ENCODE measurements at places on chromosomes 2 and 18. TPM values are rescaled to one million over a fixed set of nuclear protein-coding genes. Genes with fewer than 3 reads are reported as not detected.

GRCh38 chr2:75608684-75609333 lies 37.8 kb upstream of the MRPL19 start:
- H3K36me3 ChIP-seq, result no peaks in the 10 kb centered on the region
- peaks cover 41% of the 10 kb centered on the region for H3K4me1 ChIP-seq
- no peak overlapping the region for H3K4me3 ChIP-seq
- no peaks in the 10 kb centered on the region for H3K27me3 ChIP-seq

- no peak for DNase-seq
- H3K4me1 ChIP-seq, result no peaks in the 10 kb centered on the region
- H3K36me3 ChIP-seq, result no peaks in the 10 kb centered on the region
- no peaks in the 10 kb centered on the region for H3K27me3 ChIP-seq
- no peak overlapping the region for H3K4me3 ChIP-seq
- no peak overlapping the region for H3K27ac ChIP-seq
Observed at GRCh38 chr18:40159141-40160017, 1795.7 kb upstream of the PIK3C3 start.

DNA sequence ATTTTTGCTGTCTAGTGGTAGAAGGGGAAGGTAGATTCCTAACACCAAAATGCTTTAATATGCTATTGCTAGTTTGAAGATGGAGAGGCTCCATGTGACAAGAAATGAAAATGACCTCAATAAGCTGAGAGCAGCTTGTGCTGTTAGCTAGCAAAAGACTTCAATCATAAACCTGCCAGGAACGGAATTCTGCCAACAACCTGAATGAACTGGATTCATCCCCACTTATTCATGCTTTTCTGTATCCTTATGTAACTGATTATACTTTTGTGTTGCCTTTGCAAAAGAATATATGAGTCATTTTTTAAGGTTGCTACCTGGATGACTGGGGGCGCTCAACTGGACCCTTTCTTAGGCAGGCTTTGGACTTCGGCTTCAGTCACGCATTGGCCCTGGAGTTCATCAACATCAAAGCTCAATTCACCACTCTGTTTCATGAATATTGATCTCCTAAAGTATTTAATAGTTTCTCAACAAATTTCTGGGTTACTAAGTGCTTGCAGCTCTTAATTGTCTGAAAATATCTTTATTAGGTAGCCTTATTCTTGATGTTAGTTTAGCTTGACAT lies 97.5 kb upstream of the KCNJ3 start:
- DNase-seq, result no peak
- H3K36me3 ChIP-seq, result no peaks in the 10 kb centered on the region
- no peak overlapping the region for H3K27ac ChIP-seq
- H3K4me1 ChIP-seq, result no peaks in the 10 kb centered on the region
- no peak overlapping the region for H3K4me3 ChIP-seq

DNA sequence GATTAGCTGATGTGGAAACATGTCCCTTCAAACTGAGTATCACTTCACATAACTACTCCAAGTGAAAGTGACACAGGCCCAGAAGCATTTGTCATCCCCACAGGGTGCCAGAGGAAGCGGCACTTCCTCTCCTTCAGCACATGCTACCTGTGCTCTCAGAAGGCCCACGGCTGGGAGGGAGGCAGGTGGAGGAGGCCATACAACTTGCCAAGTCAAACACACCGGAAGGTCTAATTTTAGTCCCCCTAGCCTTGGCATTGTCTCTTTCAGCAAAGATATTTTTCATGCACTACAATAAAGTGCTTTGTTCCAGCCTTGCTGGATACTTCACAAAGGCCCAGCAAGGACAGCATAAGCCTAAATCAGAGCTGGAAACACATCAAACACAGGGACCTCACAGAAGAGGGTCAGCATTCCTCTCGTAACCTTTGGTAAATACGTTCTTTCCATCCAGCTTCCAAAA lies 38.0 kb downstream of the VSNL1 start:
- H3K36me3 ChIP-seq, result no peaks in the 10 kb centered on the region
- H3K27ac ChIP-seq, result no peak overlapping the region
- no peak for DNase-seq
- H3K27me3 ChIP-seq, result no peaks in the 10 kb centered on the region

- no peak overlapping the region for H3K4me3 ChIP-seq
- H3K36me3 ChIP-seq, result no peaks in the 10 kb centered on the region
- H3K27ac ChIP-seq, result no peak overlapping the region
- no peaks in the 10 kb centered on the region for H3K27me3 ChIP-seq
- DNase-seq, result no peak
Observed at GRCh38 chr2:212609479-212609878, 70.9 kb upstream of the ERBB4 start.

DNA sequence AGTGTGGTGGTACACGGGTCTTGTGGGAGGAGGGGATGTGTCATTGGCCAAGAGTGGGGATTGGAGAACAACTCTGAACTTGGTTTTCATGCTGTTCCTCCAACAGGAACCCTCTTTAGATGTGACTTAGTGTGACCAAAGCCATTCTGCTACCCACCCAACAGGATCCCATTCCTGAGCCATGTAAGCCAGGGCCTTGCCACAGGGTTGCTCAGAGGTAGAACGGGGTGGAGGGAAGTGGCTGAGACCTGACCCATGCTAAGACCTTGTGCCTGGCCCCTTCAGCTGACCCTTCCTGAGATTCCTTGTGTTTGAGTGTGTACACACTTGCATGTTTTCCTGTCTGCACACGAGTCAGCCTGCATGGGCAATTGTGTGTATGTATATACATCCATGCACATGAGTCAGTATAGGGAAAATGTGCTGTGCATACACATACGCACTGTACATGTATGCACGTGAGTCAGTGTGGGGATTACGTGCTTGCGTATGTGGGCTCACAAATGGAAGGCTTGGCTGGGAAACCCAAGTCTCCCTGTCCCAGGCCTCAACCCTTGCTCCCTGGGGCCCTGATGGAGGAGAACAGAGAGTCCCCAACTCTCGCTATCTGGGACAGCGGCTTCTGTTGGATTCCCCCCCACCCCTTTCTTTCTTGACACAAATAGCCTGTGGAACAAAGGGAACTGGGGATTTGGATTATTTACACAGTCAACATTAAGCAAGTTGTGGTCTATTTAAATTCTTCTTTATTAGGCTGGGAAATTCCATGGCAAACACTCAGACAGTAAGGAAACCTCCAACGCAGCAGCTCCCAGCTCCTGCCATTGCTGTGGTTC lies 339.8 kb downstream of the DYSF start:
- H3K27ac ChIP-seq, result no peak overlapping the region
- no peaks in the 10 kb centered on the region for H3K36me3 ChIP-seq
- no peaks in the 10 kb centered on the region for H3K4me1 ChIP-seq
- no peaks in the 10 kb centered on the region for H3K27me3 ChIP-seq
- H3K4me3 ChIP-seq, result no peak overlapping the region

Gene FTCDNL1
- total RNA-seq, result 9.7 TPM

Gene AKAIN1
- total RNA-seq, result not detected

Gene HNMT
- total RNA-seq, result 18.4 TPM

Gene RNPEPL1
- 32.7 TPM for total RNA-seq

Gene DYNAP
- total RNA-seq, result not detected

Measured in thyroid gland (tissue), 4 donors.